ENCODE measurements at places on chromosomes 1 and 21.

DNA sequence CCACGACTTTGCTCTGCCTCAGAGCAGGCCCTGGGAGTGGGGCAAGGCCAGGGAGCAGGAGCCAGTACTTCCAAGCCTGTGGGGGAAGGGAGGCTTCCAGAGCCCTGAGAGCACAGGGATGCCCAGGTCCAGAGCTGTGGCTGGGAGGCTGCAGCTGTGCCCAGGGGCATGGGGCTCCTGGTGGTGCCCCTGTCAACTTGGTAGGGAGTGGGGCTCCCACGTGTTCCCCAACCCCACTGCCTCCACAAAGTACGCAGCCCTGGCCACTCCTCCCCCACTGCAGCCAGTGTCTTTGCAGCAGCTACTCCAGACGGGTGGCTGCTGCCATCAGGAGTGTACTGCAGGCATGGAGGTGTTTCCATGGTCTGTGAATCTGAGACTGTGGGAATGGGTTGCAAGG lies 294.1 kb upstream of the SNX7 start:
- DNase-seq = no peak

- DNase-seq = no peak
These were observed 12.8 kb downstream of the GFI1 start for GRCh38 chr1:92473781-92474495.

DNA sequence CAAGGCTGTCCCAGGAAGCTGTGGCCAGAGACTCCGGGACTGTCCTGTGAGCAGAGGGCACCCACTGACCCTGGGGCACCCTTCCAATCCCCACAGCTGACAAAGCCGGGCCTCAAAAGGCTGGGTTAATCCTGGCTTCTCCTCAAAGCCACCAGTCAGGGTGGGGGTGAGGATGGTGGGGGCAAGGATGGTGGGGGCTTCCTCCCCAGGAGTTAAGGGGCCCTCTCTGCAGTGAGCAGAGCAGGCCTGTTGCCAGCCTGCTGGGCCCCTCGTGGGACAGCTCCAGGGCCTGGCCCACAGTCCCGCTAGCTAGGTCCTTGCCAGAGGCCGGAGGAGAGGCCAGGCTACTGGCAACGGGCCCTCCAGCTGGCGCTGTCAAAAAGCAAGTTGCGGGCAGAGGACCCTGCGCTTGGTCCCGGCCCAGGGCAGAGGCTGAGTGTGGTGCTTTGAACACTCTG lies 37.9 kb upstream of the CCDC27 start:
- DNase-seq = no peak

DNA sequence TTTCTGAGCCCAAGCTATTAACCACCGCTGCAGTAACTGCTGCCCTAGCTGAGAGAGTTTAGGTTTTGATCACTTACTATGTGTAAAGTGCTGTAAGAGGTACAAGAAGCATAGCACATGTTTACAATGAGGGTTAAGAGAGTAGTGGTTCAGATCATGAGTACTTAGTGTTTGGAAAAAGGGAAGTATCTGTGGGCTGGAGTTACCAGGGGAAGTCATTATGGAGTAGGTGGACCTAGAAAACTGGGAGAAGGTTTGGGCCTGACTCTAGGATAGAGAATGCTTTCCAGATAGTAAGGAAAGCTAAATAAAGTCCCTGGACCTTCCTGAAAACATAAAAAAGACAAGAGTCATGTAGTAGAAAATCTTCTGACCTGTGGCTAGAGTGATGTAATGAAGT lies 149.6 kb upstream of the PLXNA2 start:
- no peak for DNase-seq

DNA sequence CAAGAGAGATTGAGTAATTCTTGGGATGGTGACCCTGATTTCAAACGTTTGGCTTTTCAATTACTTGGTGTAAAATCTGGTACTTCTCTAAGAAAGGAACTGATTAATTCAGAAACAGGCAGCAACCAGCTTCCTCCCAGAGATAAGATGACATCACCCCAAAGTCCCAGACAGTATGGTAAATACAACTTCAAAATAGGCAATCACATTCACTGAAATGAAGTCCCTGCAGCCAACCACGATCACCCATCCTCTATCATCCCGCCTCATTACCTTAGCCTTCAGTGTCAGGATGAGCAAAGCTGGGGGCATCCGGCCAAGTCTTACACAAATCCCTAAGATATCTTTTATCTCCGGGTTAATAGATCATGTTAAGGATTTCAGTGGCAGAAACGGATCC lies 26.4 kb upstream of the RUNX1 start:
- no peak for DNase-seq

DNA sequence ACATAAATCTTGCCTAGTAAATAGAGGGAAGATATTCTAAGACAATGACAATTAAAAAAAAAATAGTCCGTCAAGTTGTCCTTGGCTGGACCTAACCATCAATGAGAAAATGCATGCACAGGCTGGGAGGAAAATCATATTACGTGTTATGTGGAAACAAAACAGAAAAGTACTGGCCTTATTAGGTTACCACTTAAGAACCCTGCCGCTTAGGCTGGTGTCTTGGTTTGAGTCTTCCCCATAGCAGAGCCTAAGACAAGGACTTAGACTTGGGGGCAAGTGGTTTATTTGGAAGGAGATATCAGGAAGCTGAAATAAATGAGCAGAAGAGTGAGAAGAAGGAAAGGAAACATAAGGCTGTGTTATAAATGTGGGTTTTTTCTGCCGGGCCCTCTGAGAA lies 186.4 kb downstream of the MRPL39 start:
- DNase-seq = no peak

DNA sequence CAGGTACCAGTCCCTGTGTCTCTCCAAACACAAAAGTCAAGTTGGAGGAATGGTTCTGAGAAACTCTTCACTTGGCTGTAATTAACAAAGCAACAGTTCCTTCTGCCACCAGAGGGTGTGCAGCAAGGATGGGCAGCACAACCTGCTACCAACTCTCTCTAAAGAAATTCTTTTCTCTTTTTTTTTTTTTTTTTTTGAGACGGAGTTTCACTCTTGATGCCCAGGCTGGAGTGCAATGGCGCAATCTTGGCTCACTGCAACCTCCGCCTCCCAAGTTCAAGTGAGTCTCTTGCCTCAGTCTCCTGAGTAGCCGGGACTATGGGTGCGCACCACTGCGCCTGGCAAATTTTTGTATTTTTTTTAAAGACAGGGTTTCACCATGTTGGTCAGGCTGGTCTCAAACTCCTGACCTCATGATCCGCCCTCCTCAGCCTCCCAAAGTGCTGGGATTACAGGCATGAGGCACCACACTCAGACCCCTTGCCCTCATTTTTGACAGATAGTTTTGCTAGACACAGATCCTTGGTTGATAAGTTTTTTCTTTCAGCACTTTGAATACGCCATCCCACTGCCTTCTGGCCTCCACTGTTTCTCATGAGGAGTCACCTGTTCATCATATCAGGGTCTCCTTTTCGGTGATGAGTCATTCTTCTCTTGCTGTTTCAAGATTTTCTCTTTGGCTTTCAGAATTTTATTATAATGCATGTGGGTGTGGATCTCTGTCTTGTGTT lies 12.1 kb upstream of the DEGS1 start:
- no peak for DNase-seq

GRCh38 chr1:161998811-161999210 lies 24.9 kb downstream of the OLFML2B start:
- DNase-seq = no peak

DNA sequence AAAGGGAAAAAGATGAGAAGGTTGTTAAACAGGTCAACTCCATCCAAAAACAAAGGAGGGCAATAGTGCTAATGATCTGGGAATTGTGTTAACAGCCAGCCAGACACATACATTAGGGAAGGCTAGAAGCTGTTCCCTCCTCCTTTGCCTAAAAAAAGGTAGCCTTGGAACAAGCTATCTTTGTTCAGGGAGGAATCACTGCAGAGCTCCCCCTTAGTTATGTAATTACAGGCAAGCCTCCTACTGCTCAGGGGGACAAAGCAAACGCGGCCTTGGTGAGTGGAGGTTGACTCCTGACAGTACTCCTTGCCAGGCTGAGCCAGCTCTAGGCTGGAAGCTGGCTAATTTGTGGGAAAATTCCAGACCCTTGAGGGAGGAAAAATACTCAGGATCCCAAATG lies 97.6 kb downstream of the VAV3 start:
- DNase-seq = no peak

DNA sequence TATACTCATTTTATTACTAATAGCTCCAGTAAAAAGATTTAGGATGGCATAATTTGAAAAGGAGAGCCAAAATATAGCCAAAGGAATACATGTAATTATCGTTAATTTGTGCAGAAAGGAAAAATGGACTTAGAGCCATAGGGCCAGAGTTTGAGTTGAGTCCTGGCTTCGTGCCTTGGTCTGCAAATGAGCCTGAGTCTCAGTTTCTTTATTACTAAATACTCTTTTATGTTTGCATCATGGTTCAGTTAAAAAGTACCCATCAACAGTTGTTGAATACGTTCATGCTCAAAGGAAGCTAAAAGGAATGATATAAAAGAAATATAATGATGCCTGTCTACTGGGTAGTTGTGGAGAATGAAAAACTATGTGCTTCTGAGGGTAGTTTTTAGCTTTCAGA lies 155.7 kb upstream of the FAM78B start:
- DNase-seq = no peak

- DNase-seq = no peak
These were observed 74.2 kb upstream of the NEK7 start for GRCh38 chr1:198082576-198082975.

DNA sequence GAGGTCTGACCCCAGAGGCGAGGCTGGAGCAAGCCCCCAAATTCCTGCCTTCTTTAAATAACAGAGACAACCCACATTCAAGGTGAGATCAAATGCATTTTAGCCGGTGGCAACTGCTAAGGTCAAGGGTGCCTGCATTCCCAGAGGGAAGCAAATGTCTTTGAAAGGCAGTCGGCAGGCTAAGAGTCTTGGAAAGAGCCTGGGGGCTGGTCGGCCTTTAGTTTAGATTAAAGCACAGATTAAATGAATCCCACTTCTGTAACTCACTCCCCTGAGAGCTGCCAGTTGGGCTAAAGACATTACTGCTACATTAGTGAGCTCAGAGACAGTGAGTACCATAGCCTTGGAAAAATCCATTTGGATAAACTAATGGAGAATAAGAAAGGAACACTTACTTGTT lies 59.2 kb downstream of the HTR6 start:
- no peak for DNase-seq

GRCh38 chr1:7117399-7118281 lies 332.4 kb downstream of the CAMTA1 start:
- DNase-seq = peak; percentile 17

- no peak for DNase-seq
These were observed 205.7 kb upstream of the RRP15 start for GRCh38 chr1:218079347-218079746.

DNA sequence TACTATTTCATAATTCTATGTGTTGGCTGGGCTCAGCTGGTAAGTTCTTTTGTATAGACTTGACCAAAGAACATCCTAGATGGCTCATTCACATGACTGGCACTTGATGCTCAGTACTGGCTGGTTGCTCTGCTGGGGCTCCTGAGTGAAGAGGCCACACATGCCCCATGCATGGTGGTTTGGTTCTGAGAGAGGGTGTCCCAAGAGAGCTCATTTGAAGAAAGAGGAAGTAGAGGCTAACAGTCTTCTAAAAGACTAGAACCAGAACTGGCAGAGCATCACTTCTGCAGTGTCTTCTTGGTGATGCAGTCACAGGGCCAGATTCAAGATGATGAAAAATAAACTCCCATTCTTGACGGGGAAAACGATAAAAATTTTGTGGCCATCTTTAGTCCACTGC lies 5.2 kb upstream of the BACH1 start:
- no peak for DNase-seq

- DNase-seq = no peak
These were observed 177.9 kb downstream of the NR5A2 start for GRCh38 chr1:200205216-200205995.

DNA sequence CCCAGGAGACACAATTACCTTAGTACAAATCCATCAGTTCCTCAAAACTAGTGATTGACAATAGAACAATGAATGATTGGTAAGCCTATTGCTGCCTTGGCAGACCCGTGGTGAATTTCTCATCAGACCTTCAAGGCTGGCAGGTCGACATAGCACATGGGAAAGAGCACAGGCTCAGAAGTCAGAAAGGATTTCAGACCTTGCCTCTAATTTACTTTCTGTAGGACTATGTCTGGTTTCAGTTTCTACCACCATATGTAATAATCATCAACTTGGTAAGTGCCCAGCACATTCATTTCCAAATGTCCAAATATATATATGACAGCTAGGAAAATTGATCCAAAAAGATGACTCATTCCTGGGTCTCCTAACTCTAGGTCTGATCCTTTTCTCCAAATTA lies 62.5 kb upstream of the GRHL3 start:
- DNase-seq = no peak

DNA sequence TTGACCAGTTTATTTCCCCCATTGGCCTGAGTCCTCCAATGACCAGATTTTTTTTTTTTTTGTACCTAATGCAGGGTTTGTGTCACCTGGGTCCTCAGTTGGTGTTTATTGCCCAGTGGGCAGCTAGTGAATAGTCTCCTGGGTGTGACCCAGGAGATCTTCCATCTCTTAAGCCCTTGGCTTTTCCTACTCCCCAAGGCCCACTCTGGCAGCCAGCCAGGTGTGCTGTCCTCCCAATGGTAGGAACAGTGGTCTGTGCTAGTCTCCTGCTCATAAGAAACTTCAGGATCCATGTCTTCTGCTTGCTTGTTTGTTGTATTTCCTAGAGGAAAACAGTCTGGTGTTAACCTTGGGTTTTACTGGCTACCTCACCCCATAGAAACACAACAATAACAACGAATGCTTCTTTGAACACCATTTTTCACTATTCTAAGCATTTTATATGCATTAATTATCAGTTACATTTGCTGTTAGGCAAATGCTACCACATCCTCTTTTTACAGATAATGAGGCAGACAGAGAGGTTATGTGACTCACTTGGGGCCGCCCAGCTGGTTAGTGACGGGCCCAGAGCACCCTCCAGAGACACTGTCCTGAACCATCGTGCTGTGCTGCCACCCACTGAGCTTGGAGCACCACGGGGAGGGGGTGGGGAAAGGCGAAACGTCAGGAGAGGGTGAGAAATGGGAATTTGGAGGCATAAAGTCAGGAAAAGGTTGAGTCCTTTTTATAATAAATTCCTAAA lies 107.5 kb downstream of the HIVEP3 start:
- DNase-seq = no peak

GRCh38 chr1:234538930-234539649 lies 60.1 kb upstream of the TARBP1 start:
- no peak for DNase-seq

DNA sequence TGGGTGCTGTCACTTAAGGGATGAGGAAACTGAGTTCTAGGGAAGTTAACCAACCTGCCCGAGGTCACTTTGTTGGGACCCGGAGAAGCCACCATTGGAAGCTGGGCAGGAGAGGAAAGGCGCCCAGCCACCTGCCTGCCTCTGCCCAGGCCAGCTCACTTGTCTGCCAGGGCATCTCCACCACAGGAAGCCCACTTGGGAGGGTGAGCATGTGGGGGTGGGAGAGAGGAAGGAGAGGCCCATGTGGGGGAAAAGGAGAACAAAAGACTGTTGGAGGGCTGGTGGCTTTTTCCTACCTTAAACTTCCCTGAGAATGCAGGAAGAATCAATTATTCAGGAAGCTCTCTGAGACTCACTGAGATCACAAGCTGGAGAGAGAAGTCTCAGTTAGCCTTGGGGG lies 43.8 kb upstream of the SELENON start:
- no peak for DNase-seq

DNA sequence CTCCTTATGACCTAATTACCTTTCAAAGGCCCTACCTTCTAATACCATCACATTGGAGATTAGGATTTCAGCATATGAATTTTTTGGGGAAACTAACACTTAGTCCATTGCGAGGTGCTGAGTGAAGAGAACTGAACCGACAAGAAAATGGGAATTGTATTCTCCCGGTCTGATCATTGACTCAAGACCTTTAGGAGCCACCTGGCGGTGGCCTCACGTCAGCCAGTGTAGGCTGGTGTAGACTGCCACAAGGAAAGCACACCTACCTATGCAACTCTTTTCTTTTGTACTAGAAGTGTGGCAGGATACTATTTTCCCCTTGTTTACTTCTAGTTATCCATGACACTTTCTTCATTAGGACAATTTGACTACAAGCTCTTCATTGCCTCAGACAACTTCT lies 333.5 kb upstream of the B3GALT2 start:
- no peak for DNase-seq

Data from tibial nerve (tissue), 4 donors.